ENCODE measurements at places on chromosomes 1 and 21. TPM values are rescaled to one million over a fixed set of nuclear protein-coding genes. Genes with fewer than 3 reads are reported as not detected.

KIAA1614 gene
- 16.6 TPM for polyA plus RNA-seq

KCND3 gene
- polyA plus RNA-seq = 10.0 TPM

CLIC4 gene
- 284 TPM for polyA plus RNA-seq

OR2T11 gene
- polyA plus RNA-seq = not detected

GRCh38 chr1:75811211-75811981, 14.7 kb downstream of the MSH4 start:
- no peak for DNase-seq

- DNase-seq = no peak
Observed at GRCh38 chr1:121587777-121588176, 403.0 kb downstream of the SRGAP2C start.

DNA sequence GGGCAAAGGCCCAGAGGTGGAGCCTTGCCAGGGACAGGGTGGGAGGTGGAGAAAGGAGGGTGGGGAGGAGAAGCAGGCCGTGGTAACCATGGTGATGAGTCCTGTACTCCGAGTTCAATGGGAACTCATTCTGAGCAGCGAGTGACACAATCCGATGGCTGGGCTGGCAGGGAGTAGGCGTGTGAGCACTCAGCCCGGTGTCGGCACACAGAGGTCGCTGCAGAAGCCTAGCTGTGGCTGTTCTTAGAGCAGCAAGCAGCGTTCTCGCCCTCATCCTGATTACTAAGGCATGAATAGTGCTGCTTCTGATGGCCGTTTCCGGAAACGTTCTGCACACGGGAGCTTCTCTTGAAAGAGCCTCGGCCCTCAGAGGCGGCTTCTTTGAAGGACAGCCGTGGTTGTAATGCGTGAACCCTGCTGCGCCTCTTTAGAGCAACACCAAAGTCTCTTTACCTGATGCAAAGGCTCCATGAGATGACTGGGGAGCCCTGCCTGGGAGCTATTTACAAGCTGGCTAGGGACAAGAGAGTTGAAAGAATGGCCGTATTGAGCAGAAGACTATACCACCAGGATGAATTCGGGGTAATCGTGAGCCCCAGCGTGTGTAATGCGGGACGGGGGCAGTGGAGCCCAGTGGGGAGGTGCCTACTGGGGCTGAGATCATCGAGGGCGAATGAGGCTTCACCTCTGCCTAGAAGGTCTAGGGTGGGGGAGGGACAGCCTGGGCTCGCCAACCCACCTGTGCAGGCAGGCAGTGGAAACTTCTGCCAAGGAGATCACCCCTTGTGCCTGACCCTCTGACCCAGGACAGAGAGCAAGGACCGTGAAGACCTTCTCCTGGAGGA, 72.8 kb upstream of the PAX7 start:
- DNase-seq = no peak

- DNase-seq = no peak
Observed at GRCh38 chr1:8987881-8988617, 38.2 kb downstream of the SLC2A7 start.

- no peak for DNase-seq
Observed at GRCh38 chr1:2242814-2243725, 15.0 kb downstream of the SKI start.

GRCh38 chr1:197773856-197774255, 1.4 kb downstream of the DENND1B start:
- DNase-seq = no peak
